ENCODE measurements at places on chromosomes 4 and X. TPM values are rescaled to one million over a fixed set of nuclear protein-coding genes. Genes with fewer than 3 reads are reported as not detected.

GRCh38 chr4:40530961-40531635, 98.6 kb downstream of the RBM47 start:
- no peaks in the 10 kb centered on the region for H3K36me3 ChIP-seq
- DNase-seq, result no peak
- H3K27ac ChIP-seq, result no peak overlapping the region

- no peaks in the 10 kb centered on the region for H3K27me3 ChIP-seq
- peaks cover 29% of the 10 kb centered on the region for H3K4me1 ChIP-seq
- H3K36me3 ChIP-seq, result peaks cover 6% of the 10 kb centered on the region
These were observed 53.3 kb downstream of the JADE1 start for GRCh38 chr4:128862608-128863311.

Gene FREM3
- total RNA-seq, result not detected

DNA sequence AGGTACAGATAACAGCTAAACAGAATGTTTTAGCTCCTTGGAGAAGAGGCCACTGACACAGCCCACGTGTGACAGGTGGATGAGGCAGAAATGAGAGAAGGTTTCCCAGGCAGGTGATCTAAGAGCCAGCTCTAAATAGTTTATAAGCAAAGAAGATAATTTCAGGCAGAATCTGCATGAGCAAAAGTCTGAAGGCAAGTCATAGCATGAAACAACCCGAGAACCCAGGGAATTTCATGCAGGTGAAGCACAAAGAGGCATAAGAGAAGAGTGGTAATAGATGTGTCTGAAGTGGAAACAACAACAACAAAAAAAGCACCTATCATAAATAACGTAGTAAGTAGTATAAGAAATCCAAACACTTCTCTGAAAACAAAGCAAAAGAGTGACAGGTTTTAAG, 275.8 kb upstream of the CPEB2 start:
- no peak for DNase-seq
- no peaks in the 10 kb centered on the region for H3K4me1 ChIP-seq
- no peak overlapping the region for H3K4me3 ChIP-seq
- H3K27ac ChIP-seq, result no peak overlapping the region
- H3K27me3 ChIP-seq, result no peaks in the 10 kb centered on the region

DNA sequence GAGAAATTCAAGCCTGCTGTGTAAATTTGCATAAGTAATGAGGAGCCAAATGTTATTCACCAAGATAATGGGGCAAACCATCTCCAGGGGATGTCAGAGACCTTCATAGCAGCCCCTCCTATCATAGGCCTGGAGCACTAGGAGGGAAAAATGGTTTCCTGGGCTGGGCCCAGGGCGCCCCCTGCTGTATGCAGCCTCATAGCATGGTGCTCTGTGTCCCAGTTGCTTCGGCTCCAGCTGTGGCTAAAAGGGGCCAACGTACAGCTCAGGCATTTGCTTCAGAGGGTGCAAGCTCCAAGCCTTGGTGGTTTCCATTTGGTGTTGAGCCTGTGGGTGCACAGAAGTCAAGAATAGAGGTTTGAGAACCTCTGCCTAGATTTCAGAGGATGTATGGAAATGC, 859.3 kb downstream of the RPA4 start:
- no peaks in the 10 kb centered on the region for H3K36me3 ChIP-seq
- no peak overlapping the region for H3K4me3 ChIP-seq
- no peak overlapping the region for H3K27ac ChIP-seq
- no peaks in the 10 kb centered on the region for H3K27me3 ChIP-seq

GRCh38 chrX:18797141-18797540, 89.7 kb downstream of the PPEF1 start:
- H3K4me1 ChIP-seq, result no peaks in the 10 kb centered on the region
- no peak overlapping the region for H3K4me3 ChIP-seq
- H3K36me3 ChIP-seq, result no peaks in the 10 kb centered on the region
- no peak for DNase-seq
- no peaks in the 10 kb centered on the region for H3K27me3 ChIP-seq

Gene TSPAN6
- 0.93 TPM for total RNA-seq

- H3K4me1 ChIP-seq, result peaks cover 56% of the 10 kb centered on the region
- no peak overlapping the region for H3K4me3 ChIP-seq
- peak; percentile 12 for DNase-seq
- H3K36me3 ChIP-seq, result no peaks in the 10 kb centered on the region
- no peak overlapping the region for H3K27ac ChIP-seq
These were observed 15.1 kb downstream of the MCUB start for GRCh38 chr4:109574931-109575804.

Gene MGARP
- 0.23 TPM for total RNA-seq

GRCh38 chrX:40778861-40779575, 43.7 kb upstream of the MED14 start:
- DNase-seq, result no peak
- no peaks in the 10 kb centered on the region for H3K36me3 ChIP-seq
- no peak overlapping the region for H3K27ac ChIP-seq
- no peaks in the 10 kb centered on the region for H3K4me1 ChIP-seq

DNA sequence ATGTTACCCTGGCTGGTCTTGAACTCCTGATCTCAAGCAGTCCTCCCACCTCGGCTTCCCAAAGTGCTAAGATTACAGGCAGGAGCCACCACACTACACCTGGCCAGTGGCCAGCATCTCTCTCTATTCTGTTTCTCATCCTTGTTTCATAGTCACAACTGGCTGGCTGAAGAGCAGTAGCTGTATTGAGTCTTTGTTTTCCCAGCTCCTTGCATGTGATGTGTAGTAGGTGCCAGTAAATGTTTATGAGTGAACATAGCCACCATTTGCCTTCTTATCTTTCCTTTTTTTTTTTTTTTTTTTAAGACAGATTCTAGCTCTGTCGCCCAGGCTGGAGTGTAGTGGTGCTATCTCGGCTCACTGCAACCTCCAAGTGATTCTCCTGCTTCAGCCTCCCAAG, 23.6 kb downstream of the NUDT9 start:
- H3K27me3 ChIP-seq, result no peaks in the 10 kb centered on the region
- peaks cover 7% of the 10 kb centered on the region for H3K36me3 ChIP-seq
- no peak for DNase-seq
- no peak overlapping the region for H3K4me3 ChIP-seq

Gene HSFX4
- total RNA-seq, result not detected

Gene UBQLN2
- total RNA-seq, result 64.0 TPM

Gene IRS4
- total RNA-seq, result not detected

- no peak overlapping the region for H3K4me3 ChIP-seq
- H3K27ac ChIP-seq, result no peak overlapping the region
- DNase-seq, result no peak
These were observed 161.4 kb upstream of the PACRGL start for GRCh38 chr4:20538905-20539304.

DNA sequence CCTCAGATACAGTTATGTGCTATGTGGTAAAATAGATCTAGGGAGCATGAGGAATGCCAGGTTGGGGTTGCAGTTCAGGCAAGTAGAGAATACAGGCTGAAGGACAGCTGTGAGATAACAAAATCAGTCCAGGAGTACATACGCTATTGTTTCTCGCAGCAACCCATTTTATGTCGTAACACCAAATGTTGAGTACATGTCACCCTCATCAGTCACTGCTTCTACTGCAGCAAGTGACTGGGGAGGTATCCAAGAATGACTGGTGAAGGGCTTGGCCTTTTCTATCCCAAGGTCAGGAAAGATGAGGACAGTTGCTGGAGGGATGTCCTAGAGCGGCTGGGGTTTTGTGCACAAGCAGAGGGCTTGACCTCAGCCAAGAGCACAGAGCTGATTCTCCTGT, 172.1 kb downstream of the CBR4 start:
- H3K27me3 ChIP-seq, result peaks cover 13% of the 10 kb centered on the region
- H3K36me3 ChIP-seq, result no peaks in the 10 kb centered on the region
- DNase-seq, result no peak
- H3K27ac ChIP-seq, result no peak overlapping the region
- peaks cover 3% of the 10 kb centered on the region for H3K4me1 ChIP-seq
- no peak overlapping the region for H3K4me3 ChIP-seq

Gene FGA
- total RNA-seq, result not detected

DNA sequence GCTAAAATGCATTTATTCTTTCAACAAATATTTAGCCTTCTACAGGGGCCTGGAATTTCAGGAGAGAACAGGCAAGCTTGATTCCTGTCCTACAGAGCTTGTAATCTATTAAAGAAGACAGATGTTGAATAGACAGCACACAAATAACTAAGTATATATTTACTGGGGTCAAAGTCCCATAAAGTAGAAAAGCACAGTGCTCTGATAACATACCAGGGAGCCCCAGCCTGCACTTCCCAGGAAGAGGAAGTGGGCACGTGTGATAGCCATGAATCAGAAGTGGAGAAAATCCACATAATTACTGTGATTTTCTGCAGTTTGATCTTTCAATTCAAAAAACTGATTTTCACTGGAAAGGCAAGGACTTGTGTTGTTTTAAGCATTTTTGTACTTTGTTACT, 129.1 kb downstream of the EGF start:
- no peak overlapping the region for H3K4me3 ChIP-seq
- H3K27ac ChIP-seq, result no peak overlapping the region
- DNase-seq, result no peak
- no peaks in the 10 kb centered on the region for H3K4me1 ChIP-seq

DNA sequence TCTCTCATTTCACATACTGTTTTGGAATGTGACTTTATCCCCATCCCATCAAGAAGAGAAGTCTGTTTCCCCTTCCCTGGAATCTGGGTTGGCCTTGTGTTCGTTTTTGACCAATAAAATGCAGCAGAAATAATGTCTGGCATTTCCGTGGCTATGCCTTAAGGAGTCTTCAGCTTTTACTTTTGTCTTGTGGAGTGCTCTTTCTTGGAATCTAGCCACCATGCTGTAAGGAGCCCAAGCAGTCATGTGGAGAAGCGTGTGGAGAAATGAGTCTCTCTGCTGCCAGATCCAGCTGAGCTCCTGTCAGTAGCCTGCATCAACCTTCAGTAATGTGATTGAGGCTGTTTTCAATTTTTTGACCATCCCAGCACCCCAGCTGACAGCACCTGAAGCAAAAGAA, 84.4 kb upstream of the ARMCX2 start:
- H3K4me1 ChIP-seq, result no peaks in the 10 kb centered on the region
- no peak overlapping the region for H3K27ac ChIP-seq
- H3K36me3 ChIP-seq, result no peaks in the 10 kb centered on the region
- no peaks in the 10 kb centered on the region for H3K27me3 ChIP-seq

Gene FGG
- not detected for total RNA-seq

- H3K4me1 ChIP-seq, result peaks cover 13% of the 10 kb centered on the region
- H3K36me3 ChIP-seq, result no peaks in the 10 kb centered on the region
- peaks cover 37% of the 10 kb centered on the region for H3K27me3 ChIP-seq
- H3K27ac ChIP-seq, result no peak overlapping the region
- DNase-seq, result no peak
These were observed 56.2 kb upstream of the TMEM33 start for GRCh38 chr4:41878991-41879491.

DNA sequence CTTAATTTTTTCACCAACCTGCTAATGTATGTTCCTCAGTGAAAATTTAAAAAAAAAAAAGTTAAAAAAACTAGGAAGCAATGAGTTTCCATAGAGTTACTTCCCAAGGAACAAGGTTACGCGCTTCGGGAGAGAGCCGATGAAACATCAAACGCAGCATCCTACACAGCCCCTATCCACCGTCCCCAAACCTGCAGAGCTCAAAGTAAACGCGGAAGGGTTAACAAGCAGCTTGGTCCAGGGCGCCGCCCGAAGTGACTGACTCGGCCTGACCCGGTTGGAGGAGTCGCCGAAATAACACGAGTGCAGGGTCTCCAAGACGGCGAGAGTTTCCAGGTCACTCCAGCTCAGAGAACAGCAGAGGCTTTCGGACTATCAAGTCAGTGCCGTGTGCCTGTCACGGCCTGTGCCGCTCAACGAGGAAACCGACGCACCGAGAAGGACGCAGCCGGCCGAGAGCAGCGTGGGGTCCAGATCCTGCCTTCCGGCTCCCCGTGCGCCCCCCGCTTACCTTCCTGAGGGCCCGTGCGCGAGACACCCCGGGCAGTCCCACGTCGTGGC, 512 bp downstream of the NOP14 start:
- peak overlapping the region; percentile 39 for H3K4me3 ChIP-seq
- H3K4me1 ChIP-seq, result peaks cover 48% of the 10 kb centered on the region
- peaks cover 12% of the 10 kb centered on the region for H3K36me3 ChIP-seq
- no peaks in the 10 kb centered on the region for H3K27me3 ChIP-seq
- H3K27ac ChIP-seq, result peak overlapping the region; percentile 83

GRCh38 chrX:141279476-141279875, 37.2 kb upstream of the SPANXC start:
- H3K4me3 ChIP-seq, result no peak overlapping the region
- no peak for DNase-seq
- no peaks in the 10 kb centered on the region for H3K36me3 ChIP-seq
- H3K27ac ChIP-seq, result no peak overlapping the region

DNA sequence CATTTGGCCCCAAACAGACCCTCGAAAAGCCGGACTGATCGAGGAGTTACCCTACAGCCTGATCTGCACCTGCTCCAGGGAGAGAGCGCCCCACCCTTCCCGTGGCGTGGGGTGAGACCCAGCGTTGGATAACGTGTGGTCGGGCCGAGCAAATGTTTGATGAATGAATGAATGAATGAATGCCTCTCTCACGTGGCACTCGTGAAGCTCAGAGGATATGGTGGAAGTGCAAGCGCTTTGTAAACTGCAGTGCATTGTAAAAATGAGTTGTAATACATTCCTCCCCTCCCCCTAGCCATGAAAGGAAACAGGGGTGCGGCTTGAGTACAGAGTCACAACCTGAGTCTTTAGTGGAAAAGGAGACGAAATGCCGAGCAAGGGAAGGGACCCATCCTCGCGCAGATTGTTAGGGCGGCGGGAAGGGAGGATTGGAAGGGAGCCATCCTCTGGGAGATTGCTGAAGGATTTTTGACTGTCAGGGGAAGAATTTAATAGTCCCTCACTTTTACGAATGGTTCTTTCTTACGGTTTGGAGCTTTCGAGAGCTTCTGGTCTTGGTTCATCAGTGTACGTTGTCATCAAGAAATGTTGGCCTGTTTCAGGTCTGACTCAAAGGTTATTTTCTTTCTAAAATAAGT, 772 bp upstream of the FBXW7 start:
- H3K27me3 ChIP-seq, result no peaks in the 10 kb centered on the region
- peak overlapping the region; percentile 93 for H3K4me3 ChIP-seq
- peaks cover 65% of the 10 kb centered on the region for H3K4me1 ChIP-seq
- peak overlapping the region; percentile 87 for H3K27ac ChIP-seq

DNA sequence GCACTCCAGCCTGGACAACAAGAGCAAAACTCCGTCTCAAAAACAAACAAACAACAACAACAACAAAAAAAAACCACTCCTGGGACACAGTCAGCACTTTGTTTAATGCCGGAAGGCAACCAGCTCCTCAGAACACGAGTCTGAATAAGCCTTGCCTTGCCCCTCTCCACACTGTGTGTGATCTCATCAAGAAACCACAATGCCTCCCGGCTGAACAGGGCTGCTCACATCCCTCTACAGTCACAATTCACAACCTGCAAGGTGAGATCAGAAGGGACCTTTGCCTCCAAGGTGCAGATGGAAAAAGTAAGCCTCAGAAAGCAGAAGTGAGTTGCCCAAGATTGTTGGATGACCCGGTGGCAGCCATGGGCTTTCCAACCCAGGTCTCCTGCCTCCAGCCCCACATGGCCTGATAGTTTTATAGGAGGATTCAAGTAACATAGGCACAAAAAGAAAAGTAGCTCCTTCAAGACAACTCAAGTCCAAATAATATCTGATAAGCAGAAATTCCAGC, 80.8 kb downstream of the JAKMIP1 start:
- H3K36me3 ChIP-seq, result no peaks in the 10 kb centered on the region
- no peaks in the 10 kb centered on the region for H3K27me3 ChIP-seq
- H3K4me1 ChIP-seq, result no peaks in the 10 kb centered on the region
- no peak for DNase-seq

GRCh38 chr4:173121076-173121561, 47.5 kb upstream of the GALNT7 start:
- H3K4me3 ChIP-seq, result no peak overlapping the region
- H3K36me3 ChIP-seq, result no peaks in the 10 kb centered on the region
- no peak for DNase-seq
- H3K27me3 ChIP-seq, result no peaks in the 10 kb centered on the region

GRCh38 chr4:5125321-5125720, 74.0 kb downstream of the STK32B start:
- H3K4me3 ChIP-seq, result no peak overlapping the region
- H3K36me3 ChIP-seq, result no peaks in the 10 kb centered on the region
- H3K27ac ChIP-seq, result no peak overlapping the region

Measured in CD4-positive, alpha-beta memory T cell (primary cell).